Fibroblast of skin of right biceps (primary cell): ENCODE measurements at places on chromosomes 7 and 10.

DNA sequence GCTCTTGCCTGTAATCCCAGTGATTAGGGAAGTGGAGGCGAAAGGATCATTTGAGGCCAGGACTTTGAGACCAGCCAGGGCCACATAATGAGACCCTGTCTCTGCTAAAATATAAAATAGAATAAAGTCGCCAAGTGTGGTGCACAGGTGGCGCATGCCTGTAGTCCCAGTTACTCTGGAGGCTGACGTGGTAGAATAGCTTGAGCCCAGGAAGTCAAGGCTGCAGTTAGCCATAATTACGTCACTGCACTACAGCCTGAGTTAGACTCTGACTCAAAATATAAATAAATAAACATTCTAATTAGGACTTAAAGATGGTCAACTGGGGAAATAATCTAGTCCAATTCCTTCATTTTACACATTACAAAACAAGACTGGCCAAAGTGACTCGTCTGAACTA is 768 bp downstream of the CHCHD2 start:
- peak; percentile 76 for DNase-seq

DNA sequence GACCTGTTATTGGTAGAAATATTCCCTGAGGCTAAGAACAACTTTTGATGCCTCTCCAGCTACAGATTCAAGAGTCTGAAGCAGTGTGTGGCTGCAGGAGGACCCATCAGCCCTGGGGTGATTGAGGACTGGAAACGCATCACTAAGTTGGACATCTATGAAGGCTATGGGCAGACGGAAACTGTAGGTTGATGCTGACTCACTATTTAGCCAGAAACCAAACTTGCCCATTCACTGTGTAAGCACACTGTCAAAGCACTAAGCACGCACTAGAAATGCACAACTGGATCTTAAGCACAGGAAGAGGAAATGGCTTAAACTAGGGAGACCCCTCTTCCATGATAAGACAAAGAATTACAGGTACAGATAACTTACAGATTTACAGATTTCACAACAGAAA is 20.8 kb downstream of the ACSM6 start:
- DNase-seq = peak; percentile 47

DNA sequence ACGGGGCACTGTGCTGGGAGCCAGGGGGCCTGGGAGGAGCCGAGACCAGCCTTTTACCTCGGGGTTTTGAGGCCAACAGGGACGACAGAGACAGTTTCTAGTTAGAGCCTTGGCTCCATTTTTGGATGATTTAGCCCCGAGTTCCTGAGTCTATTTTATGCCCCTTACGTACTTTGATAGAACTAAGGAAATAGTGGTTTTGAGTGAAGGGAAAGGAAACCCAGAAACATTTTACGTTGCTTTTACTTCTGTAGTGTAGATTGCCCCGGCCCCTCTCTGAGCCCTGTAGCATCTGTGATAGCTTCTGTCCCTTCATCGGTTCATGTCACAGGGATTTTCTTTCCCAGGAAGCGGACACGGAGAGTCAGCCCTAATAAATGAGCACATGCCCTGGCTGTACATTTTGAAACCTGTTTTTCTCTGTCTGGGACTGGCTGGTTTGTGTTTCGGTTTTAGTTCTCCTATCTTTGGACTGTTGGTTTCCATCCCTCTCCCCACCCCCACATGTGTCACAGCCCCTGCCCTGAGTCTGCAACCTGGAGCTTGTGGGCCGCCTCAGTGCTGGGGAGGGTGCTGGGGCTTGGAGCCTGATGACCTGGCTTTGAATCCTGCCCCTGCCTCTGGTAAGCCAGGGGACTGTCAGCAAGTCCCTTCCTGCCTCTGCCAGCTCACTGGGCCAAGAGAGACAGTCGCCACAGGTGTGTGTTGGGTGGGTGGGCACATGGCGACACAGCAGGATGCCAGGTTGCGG is 6.9 kb upstream of the ORAI2 start:
- no peak for DNase-seq

GRCh38 chr10:30738416-30738815 is 108.9 kb upstream of the LYZL2 start:
- no peak for DNase-seq

GRCh38 chr10:117619707-117620405 is 77.3 kb downstream of the EMX2 start:
- DNase-seq = peak; percentile 46

- DNase-seq = peak; percentile 61
Measured at GRCh38 chr7:2522780-2523433, 3.3 kb downstream of the LFNG start.

DNA sequence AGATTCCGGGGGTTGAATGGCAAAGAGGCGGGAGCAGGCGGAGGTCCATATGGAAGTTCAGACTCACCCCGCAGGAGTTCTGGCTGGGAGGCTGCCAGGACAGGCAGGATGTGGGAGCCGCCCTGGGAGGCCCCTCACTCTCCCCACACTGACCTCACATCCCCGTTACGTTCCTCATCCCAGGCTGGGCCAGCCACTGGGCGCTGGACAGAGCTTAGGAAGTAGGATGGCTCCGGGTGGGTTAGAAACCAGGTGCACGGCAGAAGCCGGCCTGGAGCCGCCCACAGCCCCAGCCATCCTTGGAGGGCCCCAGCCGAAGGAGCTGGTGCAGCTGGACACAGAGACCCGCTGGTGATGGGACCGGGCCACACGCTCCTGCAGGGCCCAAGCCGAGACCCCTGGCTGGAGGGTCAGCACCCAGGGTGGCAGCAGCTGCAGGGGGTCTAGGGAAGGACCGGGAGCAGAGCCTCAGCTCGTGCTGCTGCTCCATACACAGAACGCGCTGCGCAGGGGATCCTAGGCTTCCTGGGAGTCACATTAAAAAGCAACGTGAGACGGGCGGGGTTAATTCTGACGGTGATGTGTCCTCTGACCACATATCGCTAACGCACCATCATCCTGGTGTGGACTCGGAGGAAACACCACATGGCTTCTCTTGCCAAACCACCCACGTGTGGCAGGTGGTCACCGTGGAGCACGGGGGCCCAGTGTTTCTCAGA is 98.6 kb upstream of the DIP2C start:
- DNase-seq = peak; percentile 74

- DNase-seq = no peak
Measured at GRCh38 chr10:112006831-112007230, 176.7 kb downstream of the GPAM start.

DNA sequence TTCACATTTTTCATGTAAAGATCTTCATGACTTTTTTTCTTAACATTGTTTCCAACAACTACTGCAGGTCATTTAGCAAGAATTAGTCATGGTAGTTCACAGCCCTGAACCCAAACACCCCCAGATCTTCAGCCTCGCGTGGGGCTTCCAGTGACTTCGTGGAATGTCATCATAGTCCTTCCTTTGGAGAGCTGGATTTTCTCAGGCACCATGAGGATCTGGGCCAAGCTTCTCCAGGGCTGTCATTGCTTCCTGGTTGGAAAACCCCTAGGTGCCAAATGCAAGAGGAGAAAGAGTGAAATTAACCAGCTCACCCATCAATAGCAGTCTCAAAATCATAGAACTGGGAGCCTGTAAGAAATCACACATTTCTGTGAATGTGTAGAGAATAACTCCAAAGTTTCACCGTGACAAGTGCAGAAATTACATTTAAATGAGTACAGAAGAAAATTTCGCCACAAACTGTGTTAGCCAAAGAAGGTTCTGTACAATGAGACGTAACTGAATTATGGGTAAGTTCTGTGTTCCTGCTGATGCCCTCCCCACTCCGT is 175.4 kb downstream of the CELF2 start:
- no peak for DNase-seq

- DNase-seq = peak; percentile 56
Measured at GRCh38 chr7:150317748-150318444, 5.3 kb upstream of the LRRC61 start.

DNA sequence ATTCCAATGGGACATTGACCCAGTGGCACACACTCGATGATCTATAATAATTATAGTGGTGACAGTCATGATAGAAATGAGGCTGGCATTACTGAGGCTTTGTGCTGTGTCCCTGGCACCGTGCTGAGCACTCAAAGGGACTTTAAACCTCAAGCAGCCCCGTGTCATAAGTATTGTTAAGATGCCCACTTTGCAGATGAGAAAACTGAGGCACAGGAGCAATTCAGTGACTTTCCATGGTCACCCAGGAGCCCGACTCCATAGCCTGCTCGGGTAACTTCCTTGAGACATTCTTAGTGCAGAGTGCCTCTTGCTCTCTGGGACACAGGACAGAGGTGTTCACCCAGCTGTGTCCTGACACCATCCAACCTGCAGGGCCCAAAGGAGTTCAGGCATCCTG is 152.6 kb downstream of the C10orf105 start:
- DNase-seq = no peak

DNA sequence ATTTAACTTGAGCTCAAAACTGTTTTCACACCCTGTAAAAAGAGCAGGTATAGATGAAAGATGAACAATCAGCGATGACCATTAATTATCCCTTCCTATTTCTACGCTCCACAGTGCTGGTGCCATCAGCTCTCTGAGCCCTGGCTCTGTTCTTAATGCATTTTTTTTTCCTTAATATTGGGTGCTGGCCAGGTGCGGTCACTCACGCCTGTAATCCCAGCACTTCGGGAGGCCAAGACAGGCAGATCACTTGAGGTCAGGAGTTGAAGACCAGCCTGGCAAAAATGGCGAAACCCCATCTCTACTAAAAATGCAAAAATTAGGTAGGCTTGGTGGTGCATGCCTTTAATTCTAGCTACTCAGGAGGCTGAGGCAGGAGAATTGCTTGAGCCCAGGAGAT is 4.2 kb downstream of the STEAP4 start:
- no peak for DNase-seq

DNA sequence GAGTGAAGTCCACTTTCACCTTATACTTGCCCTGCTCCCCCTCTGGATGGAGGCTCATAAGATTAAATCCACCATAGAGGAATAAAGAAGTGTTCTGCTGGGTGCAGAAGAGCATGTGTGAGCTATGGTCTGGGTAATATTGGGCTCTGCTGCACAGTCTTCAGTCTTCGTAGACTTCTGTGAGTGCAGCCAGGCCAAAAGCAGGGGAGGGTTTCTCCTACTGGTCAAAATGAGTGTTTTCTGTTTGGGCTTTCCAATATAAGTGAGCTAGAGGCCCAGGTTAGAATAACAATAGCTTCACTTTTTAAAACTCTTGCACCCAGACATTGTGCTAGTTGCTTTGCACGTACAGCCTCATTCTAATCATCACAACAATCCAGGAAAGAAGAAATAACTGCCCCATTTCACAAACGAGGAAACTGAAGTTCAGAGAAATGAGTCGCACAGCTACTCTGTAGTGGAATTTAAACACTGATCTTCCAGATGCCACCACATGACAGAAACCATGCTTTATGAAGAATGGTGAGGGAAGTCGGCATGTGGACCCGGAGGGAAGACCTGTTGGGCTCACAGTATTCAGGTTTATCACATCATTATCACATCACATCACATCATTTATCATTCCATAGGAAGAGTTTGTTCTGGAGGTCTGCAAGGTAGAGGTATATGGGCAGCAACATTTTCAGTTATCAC is 23.8 kb upstream of the MSMB start:
- DNase-seq = no peak

DNA sequence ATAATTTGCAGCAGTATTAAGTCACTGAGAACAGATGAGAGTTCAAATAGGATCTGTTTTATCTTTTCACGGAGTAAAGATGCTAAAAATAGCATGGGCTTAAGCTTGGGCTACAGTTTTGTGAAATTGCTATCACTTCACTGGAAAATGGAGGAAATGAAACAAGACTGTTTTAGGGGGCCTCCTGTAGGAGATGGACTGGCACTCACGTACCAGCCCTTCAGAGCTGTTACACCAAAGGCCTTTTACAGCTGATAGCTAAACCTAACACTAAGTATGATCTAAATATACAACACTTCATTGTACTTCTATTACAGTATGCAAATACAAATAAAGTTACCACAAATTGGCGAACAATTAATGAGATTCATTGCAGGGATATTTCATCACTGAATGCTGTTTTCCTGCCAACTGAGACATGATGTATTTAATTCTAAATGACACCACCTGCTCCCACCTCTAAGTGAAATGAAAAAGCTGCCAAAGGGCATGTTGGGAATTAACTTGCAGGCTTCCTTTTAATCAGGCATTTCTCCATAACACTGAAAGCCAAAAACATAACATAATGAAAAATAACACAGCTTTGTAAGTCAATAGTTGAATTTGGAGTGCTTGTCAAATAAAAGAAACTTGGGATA is 304.5 kb upstream of the LRRN3 start:
- DNase-seq = no peak

DNA sequence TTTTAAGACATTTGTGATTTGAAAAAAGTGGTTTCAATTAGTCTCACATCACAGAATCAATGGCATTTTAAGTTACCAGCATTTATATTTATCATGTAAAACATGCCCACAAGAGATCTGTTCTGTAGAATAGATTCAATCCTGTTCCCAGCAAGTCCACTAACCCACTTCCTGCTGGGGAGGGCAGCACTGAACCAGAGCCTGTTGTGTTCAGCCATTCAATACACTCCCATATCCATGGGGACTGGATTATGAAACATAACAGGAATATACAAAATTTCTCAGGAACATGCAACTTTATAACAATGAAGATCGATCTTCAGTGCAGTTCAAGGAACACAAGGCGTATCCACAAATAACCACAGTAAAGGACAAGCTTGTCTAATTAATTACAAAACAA is 24.4 kb upstream of the ANK3 start:
- peak; percentile 29 for DNase-seq

- DNase-seq = no peak
Measured at GRCh38 chr10:62958980-62959379, 142.8 kb upstream of the EGR2 start.

DNA sequence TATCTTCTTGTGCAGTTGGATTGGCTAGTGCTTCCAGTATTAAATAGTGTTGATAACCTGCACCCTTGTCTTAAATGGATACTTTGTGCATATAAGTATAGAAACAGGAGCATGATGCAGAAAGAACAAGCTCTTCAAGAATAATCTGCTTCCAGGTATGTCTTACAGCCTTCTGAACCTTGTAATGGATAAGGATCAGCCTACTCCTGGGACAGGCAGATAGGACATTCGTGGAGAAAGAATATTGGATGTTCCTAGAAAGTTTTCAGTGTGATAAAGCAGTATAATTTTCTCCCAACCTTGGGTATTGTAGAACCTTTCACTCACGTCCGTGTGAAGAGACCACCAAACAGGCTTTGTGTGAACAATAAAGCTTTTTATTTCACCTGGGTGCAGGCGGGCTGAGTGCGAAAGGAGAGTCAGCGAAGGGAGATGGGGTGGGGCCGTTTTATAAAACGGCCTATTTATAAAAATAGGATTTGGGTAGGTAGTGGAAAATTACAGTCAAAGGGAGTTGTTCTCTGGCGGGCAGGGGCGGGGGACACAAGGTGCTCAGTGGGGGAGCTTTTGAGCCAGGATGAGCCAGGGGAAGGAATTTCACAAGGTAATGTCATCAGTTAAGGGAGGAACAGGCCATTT is 27.2 kb downstream of the C1GALT1 start:
- no peak for DNase-seq

- no peak for DNase-seq
Measured at GRCh38 chr7:121500360-121501058, 104.4 kb upstream of the FAM3C start.

GRCh38 chr10:97548828-97549455 is 23.6 kb upstream of the ANKRD2 start:
- no peak for DNase-seq

DNA sequence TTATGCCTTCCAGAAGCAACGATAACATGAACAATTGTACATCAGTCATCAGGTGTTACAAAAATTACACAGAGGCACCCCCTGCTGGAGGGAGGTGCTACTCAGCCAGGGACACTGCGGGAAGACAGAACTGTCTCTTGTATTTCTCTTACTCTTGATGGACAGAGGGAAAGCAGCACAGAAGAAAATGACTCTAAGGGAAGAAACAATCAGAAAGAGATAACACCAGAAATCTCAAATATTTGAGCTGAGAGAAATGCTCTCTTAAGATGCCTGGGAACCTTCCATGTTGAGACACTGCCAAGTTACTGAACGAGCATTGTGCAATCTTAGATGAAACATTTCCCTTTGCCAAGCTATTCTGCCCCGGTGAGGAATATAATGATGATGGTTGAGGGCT is 227.6 kb upstream of the NPSR1 start:
- peak; percentile 63 for DNase-seq
